RWPE1 (cell line): ENCODE measurements at places on chromosomes 1 and 21.

DNA sequence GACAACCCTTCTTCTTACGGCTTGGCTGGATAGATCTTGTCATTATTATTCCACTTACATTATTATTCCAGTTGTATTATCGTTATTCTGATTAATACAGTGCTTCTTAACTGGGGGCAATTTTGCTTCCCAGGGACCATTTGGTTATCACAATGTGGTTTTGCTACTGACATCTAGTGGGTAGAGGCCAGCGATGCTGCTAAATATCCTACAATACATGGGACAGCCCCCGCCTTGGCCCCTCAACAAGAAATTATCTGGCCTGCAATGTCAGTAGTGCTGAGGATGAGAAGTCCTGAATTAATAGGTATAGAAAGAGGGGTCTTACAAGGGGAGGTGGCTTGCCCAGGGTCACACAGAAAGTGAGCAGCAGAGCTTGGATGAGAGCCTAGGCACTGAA is 105.6 kb downstream of the PTPRU start:
- DNase-seq = no peak

GRCh38 chr1:226884116-226884625 is 13.8 kb downstream of the PSEN2 start:
- DNase-seq = no peak

GRCh38 chr1:246768403-246769020 is 44.3 kb downstream of the SCCPDH start:
- DNase-seq = peak; percentile 54

- no peak for DNase-seq
Measured at GRCh38 chr1:248862695-248862997, 3.8 kb upstream of the ZNF692 start.

DNA sequence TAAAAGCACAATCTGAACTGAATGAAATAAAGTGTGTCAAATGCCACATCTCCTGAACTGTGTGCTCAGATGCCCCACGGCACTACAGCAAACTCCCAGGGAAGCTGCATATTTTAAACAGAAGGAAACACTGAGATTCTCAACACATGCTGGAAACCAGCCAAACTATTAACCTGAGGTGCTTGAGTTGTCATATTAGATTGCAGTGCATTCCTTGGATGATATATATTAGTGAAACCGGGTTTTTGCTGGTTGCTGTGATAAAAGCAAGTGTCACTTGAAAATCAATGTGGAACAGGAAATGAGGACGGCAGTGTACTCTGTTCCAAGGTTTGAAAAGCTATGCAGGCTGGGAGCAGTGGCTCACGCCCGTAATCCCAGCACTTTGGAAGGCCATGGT is 8.7 kb downstream of the SYNJ1 start:
- DNase-seq = no peak

GRCh38 chr1:15678578-15678977 is 5.5 kb upstream of the PLEKHM2 start:
- peak; percentile 60 for DNase-seq

DNA sequence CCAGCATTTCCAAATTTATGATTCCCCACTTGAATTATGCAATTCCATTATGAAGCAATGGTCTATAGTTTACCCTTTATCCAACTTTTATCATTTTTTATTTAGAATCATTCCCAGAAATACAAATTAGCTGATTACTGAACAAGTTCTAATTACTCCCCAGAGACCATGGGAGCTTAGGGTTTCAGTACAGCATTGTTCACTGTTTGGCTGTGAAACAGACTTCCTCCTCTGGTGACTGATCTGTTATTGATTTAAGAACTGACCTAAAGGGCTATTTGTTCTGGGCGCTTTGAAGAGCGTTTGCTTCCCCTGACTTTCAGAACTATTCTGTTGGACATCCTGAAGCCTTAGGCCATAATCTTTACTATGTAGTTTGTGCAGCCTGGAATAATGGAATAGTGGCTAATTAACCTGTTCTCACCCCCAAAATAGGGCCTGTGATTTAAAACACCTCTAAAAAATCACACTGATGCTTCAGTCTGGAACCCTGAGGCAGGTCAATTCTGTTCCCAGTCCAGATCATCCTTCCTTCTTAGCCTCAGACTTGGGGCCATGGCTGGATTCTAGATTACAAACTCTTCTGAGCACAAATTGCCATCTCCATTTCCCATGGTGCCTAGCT is 58.7 kb downstream of the ALG14 start:
- no peak for DNase-seq

DNA sequence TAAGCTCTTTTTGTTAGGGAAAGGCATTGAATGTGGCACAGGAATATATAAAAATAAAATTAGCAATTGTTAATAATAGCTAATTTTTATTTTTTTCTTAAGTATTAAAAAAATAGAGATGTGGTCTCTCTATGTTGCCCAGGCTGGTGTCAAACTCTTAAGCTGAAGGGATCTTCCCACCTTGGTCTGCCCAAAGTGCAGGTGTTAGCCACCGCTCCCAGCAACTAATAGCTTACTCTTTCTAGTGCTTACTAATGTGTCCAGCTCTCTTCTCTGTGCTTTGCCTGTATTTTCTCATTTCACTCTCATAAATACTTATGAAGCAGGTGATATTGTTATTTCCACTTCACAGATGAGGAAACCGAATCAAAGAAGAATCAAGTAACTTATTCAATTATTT is 13.4 kb upstream of the IL24 start:
- no peak for DNase-seq

DNA sequence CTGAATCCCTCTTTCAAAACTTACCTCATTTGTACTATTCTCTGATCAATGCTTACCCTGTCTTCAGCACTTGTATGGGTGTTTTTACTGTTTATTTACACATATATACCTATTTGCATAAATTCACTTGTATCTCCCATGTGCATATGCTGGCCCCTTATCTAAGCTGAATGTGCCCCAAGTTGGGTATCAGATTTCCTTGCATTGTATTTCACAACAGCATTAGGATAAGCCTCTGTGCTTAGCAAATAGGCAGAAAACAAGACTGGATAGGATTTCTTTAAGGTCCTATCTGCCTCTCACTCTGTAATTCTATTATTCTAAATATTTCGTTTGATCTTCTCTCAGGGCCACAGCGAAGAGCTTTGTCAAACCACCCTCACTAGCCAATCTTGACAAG is 45.9 kb upstream of the IPO9 start:
- no peak for DNase-seq

DNA sequence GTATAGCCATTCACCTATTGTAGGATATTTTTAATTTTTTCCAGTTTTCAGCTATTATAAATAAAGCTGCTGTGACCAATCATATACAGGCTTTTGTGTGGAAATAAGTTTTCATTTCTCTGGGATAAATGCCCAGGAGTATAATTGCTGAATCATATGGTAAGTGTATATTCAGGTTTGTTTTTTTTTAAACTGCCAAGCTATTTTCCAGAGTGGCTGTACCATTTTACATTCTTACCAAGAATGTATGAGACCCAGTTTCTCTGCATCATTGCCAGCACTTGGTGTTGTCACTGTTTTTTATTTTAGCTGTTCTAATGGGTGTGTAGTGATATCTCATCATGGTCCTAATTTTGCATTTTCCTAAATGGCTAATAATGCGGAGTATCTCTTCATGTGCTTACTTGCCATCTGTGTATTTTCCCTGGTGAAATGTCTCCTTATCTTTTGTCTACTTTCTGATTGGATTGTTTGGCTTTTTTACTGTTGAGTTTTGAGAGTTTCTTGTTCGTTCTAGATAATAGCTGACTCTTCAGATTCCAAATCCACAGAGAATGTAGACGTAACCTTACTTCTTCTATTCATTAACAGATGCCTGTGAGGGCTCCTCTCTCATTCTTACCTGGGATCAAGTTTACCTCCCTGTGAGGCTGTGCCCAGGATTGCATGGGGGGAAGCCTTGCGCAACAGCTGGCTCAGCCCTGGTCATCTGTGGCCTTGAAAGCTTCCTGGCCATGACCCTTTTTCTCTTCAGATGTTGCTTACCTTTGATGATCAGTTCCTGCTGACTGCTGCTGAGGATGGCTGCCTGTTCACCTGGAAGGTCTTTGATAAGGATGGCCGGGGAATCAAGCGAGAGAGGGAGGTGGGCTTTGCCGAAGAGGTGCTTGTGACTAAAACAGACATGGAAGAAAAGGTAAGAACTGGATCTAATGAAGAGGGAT is 42.6 kb downstream of the CFAP57 start:
- DNase-seq = no peak

- DNase-seq = peak; percentile 45
Measured at GRCh38 chr1:209190591-209191261, 392.8 kb upstream of the CAMK1G start.

DNA sequence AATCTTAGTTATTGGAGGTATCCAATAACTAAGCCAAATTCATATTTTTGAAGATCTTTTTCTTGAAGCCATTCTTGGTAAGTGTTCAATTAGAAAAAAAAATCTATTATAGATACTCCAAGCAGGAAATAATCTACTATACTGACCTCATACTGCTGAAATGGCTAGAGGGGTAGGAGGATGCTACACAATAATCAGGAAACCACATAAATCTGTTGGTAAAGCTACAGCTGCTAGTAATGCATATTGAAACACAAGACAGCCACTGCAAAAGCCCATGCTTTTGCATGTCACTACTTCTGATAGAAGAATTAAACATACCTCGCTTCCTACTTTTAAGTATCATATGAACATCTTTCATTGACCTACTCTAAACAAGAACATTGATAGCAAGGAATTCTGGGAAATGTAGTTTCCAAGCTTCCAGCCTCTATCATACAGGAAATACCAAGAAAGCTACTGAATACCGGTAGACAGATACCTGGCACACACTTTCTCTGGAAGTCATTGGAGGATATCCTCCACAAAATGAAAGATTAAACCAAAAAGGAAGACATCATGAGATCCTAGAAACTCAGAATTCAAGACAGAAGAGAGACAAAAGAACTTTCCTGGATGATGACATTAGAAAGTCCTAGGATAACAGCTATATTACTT is 103.0 kb upstream of the VAV3 start:
- peak; percentile 19 for DNase-seq

GRCh38 chr1:172163498-172164215 is 256.8 kb upstream of the C1orf105 start:
- no peak for DNase-seq
